ENCODE measurements at places on chromosomes 2 and 18.

- DNase-seq: no peak
These were observed 201.0 kb downstream of the NDUFA10 start for GRCh38 chr2:239824046-239824694.

GRCh38 chr2:178287652-178288344 lies 93.5 kb downstream of the OSBPL6 start:
- DNase-seq: no peak

- no peak for DNase-seq
These were observed 42.5 kb upstream of the PID1 start for GRCh38 chr2:229313591-229313990.

- no peak for DNase-seq
These were observed 151.0 kb downstream of the HDAC4 start for GRCh38 chr2:239249776-239250175.

- no peak for DNase-seq
These were observed 201.7 kb downstream of the TNS1 start for GRCh38 chr2:217801115-217801531.

DNA sequence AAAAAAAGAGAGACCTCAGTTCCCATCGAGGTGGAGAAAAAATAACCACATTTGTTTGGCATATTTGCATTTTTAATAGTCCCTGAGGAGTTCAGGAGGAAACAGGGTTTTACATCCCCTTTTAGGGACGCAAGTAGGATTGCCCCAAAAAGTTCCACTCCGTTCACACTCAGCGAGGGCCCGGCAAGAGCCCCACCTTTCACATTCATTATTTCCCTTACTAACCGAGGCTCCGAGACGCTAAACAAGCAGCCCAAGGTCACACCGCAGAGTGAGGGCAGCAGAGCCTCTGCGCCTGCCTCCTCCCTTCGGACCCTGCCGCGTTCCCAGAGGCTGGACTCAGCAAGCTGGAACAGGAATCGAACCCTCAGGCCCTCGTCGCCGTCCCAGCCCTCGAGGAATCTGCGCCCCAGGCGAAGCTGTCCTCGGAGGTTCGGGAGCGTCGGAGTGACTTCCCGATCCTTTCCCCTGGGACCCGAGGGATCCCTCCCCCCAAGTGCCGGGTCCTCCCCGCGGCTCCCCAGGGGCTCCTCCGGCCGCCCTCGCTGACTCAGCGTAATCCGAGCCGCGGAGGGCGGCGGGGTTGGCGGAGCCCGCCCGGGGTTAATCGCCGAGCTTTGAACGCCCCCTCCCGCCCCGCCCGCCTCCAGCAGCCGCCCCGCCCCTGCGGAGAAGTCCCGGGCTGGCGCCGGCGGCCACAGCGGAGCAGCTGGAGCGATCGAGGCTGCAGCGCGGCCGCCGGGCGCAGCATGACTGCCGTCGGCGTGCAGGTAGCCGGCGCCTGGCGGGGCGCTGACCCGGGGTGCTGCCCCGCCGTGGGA lies at the start of gene TMEM37:
TMEM37 (plus strand) TSS at position 700 of the 821 bp plus-strand sequence; CDS start at position 750, 50 bp downstream.
- peak; percentile 22 for DNase-seq

DNA sequence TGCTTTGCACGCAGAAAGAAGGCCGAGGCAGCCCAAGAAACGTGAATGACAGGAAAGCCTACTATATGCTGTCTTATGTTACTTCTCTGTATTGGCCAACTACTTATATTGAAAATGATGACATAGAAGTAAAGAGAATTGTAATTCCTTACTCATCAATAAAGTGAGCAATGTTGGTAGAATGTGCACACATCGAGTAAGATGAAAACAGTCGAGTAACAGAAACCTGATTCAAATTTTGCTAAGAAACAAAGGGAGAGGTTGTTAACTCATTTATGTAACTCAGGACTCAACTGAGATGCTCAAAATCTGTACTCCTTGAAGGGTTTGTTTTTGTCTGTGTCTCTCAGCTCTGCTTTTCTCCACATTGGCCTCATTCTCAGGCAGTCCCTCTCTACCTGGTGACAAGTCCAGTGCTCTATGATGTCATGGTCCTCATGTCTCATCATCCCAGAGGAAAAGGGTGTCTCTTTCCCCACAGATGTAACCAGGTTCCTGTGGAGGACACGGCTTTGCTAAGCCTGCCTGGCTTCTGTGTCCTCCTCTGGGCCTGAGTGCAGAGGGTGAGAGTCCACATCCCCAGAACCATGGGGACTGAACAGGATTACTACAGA lies 30.3 kb upstream of the CCDC93 start:
- no peak for DNase-seq

DNA sequence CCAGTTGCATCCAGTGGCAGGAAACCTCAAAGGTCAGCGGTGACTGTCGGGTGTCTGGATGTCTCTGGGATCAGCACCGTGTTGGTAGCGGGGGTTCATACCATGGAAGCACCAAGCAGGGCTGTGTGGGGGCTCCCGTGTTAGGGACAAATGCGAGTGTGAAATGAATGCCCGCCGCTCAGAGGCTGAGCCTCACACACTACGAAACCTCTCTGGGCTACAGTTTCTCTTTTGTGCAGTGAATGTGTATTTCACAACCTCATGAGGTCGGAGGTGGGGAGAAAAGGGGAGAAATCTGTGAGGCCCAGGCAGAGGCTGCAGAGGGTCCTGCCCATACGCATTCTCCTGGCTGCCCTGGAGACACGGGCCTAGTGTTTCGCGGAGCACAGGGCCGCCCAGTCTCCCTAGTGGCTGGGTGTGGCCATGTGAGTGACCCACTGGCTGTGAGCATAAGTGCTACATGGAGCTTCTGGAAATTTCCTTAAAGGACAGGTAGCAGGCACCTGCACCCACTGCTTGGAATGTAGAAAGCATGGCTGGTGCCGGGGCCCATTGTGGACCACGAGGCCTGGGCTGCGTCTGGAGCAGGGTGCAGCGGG lies 138.0 kb upstream of the GLI2 start:
- no peak for DNase-seq

DNA sequence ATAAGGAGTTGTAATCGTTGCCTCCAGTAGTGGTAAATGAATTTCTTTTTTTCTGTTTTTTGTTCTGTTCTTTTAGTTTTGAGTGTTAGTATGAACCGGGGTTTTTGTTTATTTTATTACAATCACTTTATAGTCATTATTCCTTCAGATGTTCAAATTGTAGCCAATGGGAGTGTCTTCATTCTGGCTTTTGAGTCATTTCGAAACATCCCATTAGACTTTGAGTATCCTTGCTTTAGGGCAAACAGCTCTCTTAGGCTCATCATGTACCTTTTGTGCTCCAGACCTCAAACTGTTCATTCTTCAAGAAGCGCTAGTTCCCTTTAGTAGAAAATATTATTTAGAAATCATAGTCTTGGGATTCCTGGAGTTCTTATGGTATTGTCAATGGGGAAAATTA lies 54.2 kb upstream of the PAX3 start:
- DNase-seq: no peak

GRCh38 chr2:216294305-216294704 lies 78.0 kb downstream of the MARCHF4 start:
- no peak for DNase-seq
